Amniotic stem cell (primary cell): ENCODE measurements at places on chromosomes 11 and 22.

- DNase-seq = no peak
Observed at GRCh38 chr11:126839496-126839895, 161.1 kb downstream of the KIRREL3 start.

DNA sequence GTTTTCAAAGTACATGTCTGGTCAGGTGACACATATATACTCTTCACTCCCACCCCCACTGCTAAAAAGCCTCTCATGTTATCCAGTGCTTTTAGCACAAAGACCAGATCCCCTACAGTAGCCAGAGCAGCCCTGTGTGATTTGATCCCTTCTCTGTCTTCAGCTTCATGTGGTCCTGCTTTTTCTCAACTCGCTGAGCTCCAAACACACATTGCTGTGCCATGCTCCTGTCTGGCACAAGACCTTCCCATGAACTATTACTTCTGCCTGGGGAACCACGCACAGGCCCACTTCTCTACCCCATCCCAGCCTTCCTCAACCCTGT, 127.1 kb downstream of the RASSF10 start:
- DNase-seq = no peak

- DNase-seq = no peak
Observed at GRCh38 chr11:69048031-69048693, 570 bp upstream of the TPCN2 start.

DNA sequence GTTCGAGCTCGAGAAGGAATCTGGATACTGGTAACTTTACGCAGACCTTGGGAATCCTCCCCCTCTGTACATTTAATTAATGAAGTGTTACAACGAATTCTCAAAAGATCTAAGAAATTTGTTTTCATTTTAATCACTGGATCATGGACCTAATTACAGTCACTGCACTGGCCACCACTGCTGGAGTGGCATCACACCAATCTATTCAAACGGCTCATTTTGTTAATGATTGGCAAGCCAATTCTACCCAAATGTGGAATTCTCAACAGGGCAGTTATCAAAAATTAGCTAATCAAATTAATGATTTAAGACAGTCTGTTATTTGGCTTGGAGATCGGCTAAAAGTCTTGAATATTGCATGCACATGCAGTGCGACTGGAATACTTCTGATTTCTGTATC, 30.1 kb upstream of the ALDH3B2 start:
- no peak for DNase-seq

DNA sequence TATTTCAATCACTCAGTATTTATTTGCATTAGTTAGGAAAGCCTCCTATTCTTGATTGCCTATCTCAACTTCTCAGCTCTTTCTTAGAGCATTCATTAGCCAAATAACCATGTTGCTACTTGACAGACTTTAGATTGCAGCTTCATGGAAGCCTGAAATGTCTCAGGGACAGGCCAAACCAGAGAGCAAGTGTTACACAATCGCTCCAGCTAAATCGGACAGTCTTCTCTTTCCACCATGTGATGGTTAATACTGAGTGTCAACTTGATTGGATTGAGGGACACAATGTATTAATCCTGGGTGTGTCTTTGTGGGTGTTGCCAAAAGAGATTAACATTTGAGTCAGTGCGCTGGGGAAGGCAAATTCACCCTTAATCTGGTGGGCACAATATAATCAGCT, 106.5 kb upstream of the DRD2 start:
- DNase-seq = no peak

- DNase-seq = no peak
Observed at GRCh38 chr11:12393691-12394090, 16.3 kb downstream of the PARVA start.

DNA sequence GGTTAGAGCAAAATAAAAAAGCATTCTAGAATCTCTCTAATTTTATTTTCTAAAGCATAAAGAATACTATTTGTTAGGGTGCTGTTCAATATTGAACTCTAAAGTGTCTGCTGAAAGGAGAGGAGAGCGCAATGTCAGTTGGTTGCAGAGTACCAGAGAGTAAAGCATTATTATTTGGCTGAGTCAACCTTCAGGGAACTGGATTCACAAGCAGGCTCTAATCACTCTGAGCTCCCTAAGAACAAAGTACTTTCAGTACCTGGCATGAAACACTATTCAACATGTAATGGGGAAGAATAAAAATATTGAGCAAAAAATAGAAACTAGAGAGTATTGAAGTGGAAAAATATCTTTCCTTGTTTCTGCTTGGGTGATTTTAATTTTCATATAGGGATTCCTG, 961.0 kb upstream of the CCDC90B start:
- no peak for DNase-seq

DNA sequence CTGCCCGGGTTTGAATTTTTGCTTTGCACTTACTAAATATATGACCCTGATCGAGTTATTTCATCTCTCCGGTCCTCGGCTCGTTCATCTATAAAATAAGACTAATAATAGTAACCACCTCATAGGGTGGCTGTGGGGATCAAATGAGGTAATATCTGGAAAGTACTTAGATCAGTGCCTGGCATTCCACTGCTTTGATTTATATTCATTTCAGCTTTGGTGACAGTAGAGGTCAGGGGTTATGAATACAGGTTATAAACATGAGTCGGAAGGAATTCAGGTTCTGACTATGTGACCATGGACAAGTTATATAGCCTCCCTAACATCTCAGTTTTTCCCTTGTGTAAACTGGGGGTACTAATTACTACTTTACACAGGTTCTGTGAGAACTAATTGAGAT, 2.9 kb upstream of the TEAD1 start:
- no peak for DNase-seq

GRCh38 chr22:36386900-36387708, 663 bp downstream of the MYH9 start:
- DNase-seq = no peak

DNA sequence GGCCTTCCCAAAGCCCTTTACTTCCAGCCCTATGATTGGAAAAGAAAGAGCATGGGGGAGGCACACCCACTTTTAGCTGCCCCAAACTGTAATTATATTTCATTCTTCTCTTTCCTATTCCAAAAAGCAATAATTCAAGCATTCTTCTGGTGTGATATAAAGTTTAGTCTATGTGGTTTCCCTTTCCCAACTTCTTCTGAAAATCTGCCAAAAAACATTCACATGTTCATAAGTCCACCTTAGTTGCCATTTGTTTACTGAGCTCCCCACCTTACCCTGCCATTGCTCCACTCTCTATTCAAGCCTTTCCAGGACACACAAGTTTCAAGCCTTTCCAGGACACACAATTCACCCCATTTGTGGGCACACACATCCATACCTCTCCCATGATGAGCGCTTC, 111.6 kb upstream of the BMAL1 start:
- no peak for DNase-seq

DNA sequence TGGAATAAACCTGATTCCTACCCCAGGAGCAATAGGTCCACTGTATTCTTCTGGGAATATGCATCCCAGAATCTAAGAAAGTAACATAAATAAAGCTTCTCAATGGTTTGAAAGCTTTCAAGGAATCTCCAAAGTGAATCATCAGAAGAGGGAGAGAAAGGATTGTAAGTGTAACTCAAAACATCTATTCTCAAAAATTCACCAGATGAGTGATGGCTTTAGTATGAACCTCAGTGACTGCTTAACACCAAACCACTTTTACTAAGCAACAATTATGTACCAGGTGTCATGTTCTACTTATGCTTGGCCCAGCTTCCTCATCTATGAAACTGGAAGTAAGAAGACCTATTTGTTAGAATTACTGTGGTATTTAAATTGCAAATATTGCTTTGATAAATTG, 7.4 kb downstream of the RAB38 start:
- no peak for DNase-seq

GRCh38 chr22:49124608-49125007, 703.1 kb downstream of the BRD1 start:
- DNase-seq = no peak

- DNase-seq = no peak
Observed at GRCh38 chr11:17460406-17460805, 16.2 kb downstream of the ABCC8 start.

DNA sequence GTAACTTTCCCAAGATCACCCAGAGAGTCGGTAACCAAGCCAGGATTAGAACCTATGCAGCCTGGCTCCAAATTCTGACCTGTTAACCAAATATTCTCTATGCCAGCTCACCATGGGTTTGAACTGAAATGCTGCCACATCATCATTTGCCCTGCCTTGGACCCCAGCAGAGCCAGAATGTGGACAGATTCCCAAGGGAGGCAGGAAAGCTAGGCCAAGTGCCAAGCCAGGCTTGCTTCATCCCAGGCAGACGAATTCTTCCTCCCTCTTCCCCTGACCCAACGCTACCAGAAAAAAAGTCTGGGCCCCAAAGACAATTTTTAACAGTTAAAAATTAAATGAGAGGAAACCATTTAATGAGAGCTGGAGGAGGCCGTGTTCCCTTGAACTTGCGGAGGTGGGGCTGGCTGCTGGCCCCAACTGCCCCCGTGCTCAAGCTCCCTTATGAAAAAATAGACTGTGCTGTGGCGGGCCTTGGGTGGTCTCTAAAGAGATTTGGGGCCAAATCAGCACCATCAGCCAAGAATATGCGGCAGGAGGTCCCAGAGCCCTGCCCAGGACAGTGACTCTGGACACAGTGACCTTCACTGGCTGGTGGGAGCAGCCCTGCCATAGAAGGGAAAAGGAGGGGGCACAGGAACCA, 184.1 kb upstream of the SYT13 start:
- no peak for DNase-seq

DNA sequence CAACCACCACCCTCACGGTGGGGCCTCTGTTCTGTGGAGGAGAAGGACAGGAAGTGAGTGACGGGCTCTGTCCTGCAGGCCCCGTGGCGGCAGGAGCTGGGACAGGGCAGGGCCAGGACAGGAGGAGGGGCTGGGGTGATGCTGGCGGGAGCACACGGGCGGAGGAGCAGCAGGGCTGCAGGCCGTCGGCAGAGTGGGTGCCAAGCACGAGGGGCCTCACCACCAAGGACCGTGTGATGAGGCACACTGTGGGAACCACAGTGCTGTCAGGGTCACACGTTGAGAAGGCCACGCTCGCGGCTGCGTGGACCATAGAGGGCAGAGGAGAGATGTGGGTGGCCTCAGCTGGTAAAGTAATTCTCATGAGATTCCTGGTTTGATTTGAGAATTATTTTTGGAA, 8.5 kb downstream of the SCO2 start:
- DNase-seq = no peak

DNA sequence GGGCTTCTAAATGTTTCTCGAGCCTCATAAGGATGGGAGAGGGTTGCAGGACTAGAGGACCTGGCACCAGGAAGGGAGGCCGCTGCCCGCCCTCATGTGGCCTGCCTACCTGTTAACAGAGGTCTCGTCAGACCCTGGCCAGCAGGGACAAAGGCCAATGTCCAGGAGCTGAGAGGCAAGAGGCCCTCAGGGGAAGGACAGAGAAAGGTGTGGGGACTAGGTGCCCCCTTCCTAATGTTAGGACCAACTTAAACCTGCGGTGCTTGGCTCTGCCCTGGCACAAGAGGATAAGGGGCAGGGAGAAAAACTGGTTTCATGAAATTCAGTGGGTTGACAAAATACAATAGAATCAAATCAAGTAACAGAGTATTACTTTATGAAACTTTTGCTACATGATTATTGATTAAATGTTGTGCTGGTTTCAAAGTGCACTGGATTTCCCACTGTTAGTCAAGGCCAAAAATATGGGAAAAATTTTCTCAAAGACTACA, 20.0 kb upstream of the SYT12 start:
- DNase-seq = no peak

- DNase-seq = no peak
Observed at GRCh38 chr11:92845805-92846204, 123.6 kb upstream of the MTNR1B start.

- no peak for DNase-seq
Observed at GRCh38 chr11:114197799-114198500, 98.2 kb upstream of the NNMT start.

DNA sequence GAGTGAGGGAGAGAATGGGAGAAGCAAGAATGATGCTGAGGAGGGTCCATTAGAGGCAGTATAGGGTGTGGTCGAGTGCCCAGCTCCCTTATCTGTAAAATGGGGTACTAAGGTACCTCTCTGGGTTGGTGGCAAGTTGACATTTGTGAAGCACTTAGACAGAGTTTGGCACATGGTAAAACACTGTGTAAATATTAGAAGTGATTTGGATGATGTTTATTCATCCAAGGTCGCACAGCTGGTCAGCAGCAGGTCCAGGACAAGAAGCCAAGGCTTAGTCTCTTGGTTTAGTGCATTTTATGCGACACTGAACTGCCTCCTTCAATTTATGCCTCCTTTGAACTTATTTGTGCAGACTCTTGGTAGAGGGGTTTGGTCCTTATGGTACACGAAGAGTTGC, 19.4 kb downstream of the KREMEN1 start:
- DNase-seq = no peak

GRCh38 chr11:115653076-115653475, 148.9 kb upstream of the CADM1 start:
- no peak for DNase-seq

DNA sequence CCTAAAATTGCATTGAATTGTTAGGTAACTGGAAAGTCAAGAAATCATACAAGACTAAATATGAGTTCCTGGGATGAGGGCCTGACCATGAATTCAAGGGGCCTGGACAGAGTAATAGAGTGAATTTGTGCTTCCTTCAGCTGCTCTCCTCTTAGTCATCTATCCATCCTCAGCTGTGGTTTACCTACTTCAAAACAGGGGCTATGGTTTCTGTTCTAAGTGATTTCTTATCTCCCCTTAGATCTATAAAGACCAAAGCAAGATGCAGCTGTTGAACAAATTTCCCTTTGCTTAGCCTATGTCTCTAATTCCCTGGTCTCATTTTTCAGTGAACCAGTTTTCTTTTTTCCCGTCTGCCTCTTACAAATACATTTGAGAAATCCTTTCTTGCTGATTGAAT, 428.5 kb downstream of the FAM181B start:
- no peak for DNase-seq

DNA sequence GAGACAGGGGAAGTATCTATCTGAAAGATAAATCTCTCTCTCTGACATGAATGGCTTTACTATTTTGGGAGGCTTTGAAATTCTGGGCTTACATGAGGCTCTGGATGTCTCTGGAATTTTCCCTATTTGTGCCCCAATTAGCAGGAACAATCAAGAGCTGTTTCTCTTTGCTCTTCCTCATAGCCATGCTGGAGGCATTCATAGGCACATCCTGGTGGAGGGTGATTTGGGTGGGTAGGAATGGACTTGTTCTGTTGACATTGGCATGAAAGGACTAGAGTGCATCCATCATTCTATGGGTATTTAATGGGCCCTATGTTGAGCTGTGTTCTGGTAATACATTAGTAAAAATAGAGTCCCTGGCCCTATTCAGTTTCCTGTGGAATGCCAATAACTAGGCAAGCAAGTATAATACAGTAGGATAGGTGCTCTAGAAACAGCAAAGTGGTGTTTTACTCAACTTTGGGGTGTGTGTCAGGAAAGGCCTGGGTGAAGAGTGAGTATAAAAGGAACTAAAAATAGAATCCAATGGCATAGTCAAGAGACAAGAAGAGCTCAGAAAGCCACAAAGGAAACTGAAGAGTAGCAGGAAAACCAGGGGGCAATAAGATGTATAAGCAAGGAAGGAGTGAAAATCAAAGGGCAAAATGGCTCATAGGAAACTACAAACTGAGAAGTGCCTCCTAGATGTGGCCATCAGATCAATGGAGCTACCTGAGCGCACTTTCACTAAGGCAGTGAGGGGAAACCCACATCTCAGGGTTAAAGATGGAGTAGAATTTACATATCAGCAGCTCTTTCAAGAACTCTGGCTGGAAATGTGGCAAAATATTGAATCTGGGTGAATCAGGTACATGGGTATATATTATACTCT, 45.0 kb downstream of the CWC15 start:
- no peak for DNase-seq

- DNase-seq = no peak
Observed at GRCh38 chr11:64294774-64295173, 3.7 kb downstream of the KCNK4 start.

- no peak for DNase-seq
Observed at GRCh38 chr11:47986219-47986618, 5.9 kb downstream of the PTPRJ start.

- DNase-seq = peak; percentile 68
Observed at GRCh38 chr11:12175694-12176241, 65.4 kb downstream of the MICAL2 start.
